ENCODE measurements at places on chromosomes 3 and 15.

GRCh38 chr3:71655061-71655460, 70.1 kb downstream of the EIF4E3 start:
- DNase-seq: no peak

- DNase-seq: no peak
Measured at GRCh38 chr3:18729671-18730070, 304.5 kb upstream of the SATB1 start.

- no peak for DNase-seq
Measured at GRCh38 chr3:140349938-140350337, 327.9 kb upstream of the TRIM42 start.

GRCh38 chr3:45321607-45322391, 66.6 kb upstream of the LARS2 start:
- DNase-seq: peak; percentile 21

DNA sequence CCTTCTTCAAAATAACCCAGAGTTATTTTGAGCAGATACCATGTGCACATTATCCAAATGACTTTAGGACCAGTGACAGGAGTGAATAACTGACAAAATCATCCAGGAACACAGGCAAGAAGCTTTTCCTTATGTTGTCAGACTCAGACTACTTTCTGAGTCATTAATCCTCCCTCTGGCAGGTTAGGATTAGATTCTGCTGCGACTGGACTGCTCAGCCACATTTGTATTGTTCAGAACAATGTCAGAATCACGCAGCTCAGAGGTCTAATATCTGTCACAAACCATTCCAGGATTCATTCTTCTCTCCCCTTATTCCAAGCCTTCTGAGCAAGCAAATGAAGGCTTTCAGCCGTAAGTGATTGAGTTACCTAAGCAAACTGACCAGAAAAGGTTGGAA, 34.8 kb upstream of the FAM174B start:
- DNase-seq: no peak

- peak; percentile 57 for DNase-seq
Measured at GRCh38 chr15:88563638-88564037, 17.2 kb upstream of the DET1 start.

GRCh38 chr3:184441202-184441900, 61.5 kb downstream of the CHRD start:
- no peak for DNase-seq

DNA sequence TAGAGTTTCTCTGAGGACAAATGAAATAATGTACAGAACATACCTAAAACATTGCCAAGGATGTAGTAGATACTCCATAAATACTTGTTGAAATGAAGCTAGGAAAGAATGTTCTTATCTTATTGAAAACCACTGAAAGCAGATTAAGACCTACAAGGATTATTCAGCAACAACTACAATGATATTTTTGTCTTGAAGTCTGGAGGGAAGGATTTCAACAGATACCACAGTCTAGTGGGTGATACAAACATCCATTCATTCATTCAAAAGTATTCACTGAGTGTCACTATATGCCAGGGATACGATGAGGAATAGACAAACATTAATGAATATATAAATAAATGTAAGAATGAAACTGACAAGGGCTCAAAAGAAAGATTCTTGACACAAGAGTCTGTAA, 74.7 kb upstream of the THBS1 start:
- no peak for DNase-seq

DNA sequence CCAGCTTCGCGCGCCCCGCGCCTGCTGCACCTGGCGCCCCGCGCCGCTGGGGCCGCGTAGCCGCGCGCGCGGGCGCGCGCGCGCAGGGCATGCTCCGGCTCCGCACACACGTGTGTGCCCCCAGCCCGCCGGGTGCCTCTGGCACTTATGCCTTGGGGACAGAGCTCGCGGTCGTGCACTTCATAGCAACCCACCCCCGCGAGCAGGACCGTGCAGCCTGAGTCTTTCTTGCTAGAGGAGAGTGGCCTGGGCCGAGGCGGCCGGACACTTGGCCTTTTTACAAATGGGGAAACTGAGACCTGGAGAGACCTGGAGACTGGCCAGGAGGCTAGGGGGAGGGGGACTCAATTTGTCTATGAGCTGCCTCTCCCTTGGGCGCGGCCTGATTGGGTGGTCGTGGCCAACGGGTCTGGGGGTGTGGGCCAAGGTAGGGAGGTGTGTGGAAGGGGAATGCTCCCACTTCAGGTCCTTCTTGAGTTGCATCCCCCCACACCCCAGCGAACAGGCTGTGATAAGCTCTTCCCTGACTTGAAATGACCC, 562 bp downstream of the NBEAL2 start:
- DNase-seq: no peak

GRCh38 chr3:9893739-9894138, 3.3 kb downstream of the JAGN1 start:
- DNase-seq: no peak

GRCh38 chr3:55654123-55654760, 167.1 kb upstream of the WNT5A start:
- no peak for DNase-seq

GRCh38 chr3:102141096-102141927, 292.0 kb downstream of the NFKBIZ start:
- no peak for DNase-seq

GRCh38 chr15:66572146-66572545, 6.3 kb upstream of the LCTL start:
- DNase-seq: no peak

- DNase-seq: peak; percentile 7
Measured at GRCh38 chr3:72234391-72234790, 449.4 kb upstream of the PROK2 start.

DNA sequence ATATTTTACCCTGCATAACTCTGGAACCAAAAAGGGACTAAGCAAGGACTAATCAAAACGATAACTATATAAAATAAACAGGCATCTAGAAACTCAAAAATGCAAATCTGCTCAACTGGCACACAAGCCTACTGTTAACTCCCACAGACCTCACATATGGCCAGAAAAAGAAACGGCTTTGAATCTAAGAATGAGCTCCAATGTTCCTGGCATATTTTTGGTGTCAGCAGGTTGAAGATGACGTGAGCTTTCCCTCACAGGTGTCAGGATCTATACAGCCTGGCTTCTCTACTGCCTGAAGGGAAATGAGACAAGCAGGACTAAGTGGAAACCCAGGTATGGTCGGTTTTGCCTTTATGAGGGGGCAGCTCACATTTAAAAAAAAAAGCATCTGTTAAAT, 120.1 kb upstream of the SPATA12 start:
- DNase-seq: no peak

DNA sequence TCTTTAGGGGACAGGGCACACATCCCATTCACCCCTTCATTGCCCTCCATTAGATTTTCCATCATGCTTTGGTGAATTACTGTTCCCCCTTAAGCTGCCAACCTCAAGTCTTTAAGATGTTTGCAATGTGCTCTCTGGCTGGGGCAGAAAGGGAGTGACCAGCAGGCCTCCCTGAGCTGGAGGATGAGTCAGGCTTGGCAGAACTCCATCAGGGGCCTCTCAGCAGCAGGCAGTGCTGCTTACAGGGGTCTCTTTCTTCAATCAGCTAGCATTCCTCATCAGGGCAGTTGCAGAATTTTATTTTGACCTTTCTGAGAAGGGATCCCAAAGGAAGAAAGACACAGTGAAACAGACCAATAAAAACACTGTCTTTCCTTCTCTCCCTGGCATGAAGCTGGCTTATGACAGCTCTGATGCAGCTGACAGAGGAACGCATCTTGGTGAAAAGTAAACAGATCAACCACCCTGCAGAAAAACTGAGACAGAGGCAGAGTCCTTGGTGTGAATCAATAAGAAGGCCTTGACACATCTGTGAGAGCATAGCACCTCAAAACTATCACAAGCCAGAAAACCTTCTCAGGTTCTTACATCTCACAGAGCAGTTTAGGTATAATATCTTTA, 88.7 kb upstream of the MRPL3 start:
- DNase-seq: peak; percentile 5

- DNase-seq: no peak
Measured at GRCh38 chr15:43879386-43880355, 52.9 kb downstream of the WDR76 start.

DNA sequence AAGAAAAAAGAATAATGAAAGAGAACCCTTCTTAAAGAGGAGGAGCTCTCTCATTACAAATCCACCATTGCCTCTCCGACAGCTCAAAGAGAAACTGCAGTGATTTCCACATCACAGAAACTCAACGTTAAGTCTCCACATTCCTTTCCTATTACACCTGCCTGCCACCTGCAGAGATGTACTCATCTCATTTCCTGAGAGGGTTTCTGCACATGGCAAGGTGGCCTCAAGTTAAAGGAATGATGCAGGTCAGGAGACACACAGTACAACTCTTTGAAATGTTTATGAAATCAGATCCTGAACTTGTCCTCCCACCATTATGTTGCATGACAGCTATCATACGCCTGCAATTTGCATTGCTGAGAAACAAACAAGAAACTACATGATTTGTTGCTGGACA, 458.4 kb upstream of the ADAMTS9 start:
- DNase-seq: peak; percentile 21

DNA sequence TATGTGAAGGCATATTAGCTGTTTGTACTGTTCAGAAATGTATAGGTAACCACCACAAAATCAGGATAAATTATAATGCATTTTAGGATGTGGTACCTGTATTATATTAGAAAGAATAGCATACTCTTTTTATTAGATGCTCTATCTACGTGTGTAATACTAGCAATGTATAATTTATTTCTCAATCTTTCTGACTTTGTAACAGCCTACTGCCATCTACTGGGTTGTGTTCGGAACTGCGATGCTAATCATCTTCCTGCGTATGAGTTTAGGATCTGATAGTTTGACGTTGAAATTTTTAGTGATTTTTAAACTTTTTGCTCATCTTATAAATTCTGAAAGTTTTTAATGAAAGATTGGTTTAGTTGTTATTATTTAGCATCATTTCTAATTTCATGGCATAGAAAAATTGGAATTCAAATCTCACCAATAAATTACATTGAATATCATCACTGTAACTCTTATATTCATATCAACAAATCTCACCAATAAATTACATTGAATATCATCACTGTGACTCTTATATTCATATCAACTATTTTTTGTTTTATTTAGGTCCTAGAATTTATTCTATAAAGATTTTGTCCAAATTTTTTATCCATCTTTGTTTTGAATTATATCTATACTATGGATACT, 322.7 kb upstream of the ZNF717 start:
- peak; percentile 1 for DNase-seq

GRCh38 chr3:48492461-48493202, 11.3 kb downstream of the SHISA5 start:
- no peak for DNase-seq

GRCh38 chr3:182713743-182714517, 79.4 kb upstream of the ATP11B start:
- peak; percentile 46 for DNase-seq

- DNase-seq: peak; percentile 62
Measured at GRCh38 chr15:22979238-22980188, 655 bp downstream of the CYFIP1 start.

GRCh38 chr3:38267662-38268061, 2.0 kb downstream of the SLC22A13 start:
- DNase-seq: no peak

- DNase-seq: peak; percentile 33
Measured at GRCh38 chr15:70323111-70323851, 225.6 kb upstream of the TLE3 start.

GRCh38 chr3:113105093-113105449, 106.3 kb upstream of the BOC start:
- no peak for DNase-seq

DNA sequence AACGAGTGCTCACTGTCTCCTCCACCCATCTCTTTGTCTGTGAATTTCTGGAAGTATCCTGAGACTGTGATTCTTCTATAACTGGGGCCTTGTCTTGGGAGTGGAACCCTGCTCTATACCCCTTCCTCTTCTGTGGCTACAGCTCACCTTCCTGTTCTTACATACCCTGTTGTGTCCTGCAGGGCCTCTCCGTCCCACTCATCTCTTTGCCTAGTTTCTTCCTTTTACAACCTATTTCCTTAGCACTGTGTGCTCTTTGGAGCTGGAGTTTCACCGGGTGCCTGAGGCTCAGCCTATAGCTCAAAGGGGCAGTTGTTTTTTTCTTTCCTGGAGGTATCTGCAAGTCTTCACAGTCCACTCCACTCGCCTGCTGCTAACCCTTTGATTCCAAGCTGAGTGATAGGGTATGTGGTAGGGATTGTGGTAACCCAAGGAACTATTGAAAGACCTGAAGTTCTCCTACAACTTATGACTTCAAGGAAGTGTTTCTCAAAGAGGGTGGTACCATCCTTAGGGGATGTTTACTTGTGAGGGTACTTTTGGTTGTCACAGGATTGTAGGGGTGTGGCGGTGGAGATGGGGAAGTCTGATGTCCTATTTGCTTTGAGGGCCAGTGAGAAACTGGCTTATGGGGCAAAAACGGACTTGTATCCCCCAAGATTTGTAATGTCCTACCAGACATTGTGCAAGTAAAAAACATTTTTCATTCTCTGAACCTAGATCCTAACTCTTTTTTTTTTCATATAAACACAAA, 66.6 kb upstream of the ARL8B start:
- no peak for DNase-seq

GRCh38 chr3:101281521-101282030, 38.8 kb downstream of the IMPG2 start:
- no peak for DNase-seq

DNA sequence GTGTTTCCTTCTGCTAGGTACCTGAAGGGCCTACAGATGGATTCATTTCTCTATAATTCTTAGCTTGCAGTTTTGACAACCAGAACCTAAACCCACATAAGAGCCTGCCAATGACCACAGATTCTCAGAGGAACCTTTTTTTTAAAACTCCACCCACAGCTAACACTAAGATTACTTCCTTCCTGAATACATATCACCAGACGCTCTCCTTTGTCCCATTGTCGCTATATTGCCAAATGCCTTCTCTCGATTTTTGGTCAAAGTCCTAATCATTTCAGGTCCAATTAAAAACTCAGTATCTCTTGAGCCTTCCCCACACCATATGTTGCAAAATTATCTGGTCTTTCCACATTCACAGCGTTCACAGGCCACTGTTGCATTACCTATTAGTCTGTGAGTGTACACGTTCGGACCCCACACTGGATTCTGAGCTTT, 12.4 kb downstream of the ZNF710 start:
- no peak for DNase-seq

GRCh38 chr15:34241376-34242330, 16.8 kb downstream of the EMC4 start:
- peak; percentile 22 for DNase-seq

- no peak for DNase-seq
Measured at GRCh38 chr3:59381282-59381681, 331.5 kb upstream of the CFAP20DC start.

DNA sequence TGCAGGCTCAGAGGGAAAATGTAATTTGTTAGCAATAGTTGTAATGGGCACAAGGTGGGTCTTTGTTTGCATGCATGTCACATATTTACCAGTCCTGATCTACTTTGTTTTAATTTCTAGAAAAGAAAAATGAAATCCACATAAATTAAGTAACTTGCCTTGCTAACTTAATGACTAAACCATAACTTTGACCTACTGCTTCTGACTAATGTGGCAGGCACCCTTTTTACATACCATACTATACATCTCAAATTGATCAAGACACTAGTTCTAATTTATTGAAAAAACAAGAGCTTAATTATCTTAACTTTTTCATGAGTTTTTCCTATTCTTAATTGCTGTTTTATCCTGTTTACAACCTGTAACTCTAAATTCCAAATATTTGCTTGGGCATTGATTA, 93.2 kb downstream of the ATP11B start:
- DNase-seq: no peak

GRCh38 chr15:94670438-94671034, 439.2 kb downstream of the MCTP2 start:
- DNase-seq: peak; percentile 35

- peak; percentile 66 for DNase-seq
Measured at GRCh38 chr15:99507504-99508310, 58.1 kb upstream of the MEF2A start.

Measured in Daoy (cell line).